HT-29 (cell line): ENCODE measurements at places on chromosomes 7 and 10.
A peak's percentile ranks its signal among the peaks of the same experiment; 100 is the strongest.

DNA sequence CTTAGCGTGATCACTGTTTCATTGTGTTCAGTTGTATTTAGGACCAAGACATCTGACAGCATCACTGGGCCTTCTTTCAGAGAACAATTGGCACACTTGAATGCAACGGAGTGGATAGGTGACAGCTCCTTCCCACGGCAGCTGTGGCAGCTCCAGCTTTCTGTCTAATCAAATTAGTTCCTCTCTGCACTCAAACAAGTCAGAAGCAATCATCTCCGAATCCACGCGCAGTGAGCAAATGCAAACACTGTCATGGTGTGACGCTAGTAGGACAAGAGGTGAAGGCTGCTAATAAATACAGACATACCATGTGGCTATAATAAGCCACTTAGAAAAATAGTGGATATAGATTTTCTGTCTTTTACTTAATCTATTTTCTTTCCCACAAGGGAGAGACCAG is 542.4 kb downstream of the ACTR3B start:
- no peak for DNase-seq

- no peak for DNase-seq
Observed at GRCh38 chr10:6738112-6738768, 158.2 kb upstream of the PRKCQ start.

DNA sequence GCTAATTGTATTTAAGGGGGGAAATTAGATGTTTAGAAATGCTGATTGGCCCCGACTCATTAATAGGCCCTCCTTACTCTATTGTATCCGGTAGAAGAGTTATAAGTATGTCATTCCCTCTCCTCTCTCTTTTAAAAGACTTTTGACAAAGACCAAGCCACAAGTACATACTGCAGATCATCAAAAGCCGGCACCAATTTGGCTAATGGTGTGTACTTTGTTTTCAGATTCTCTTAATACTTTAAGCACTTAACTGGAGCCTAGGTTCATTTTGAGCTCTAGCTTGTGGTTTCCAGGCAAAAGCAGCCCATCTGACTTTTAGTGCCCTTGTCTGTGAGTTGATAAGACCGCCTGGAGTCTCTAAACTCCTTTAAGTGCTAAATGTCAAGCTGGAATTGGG is 210.0 kb upstream of the LYZL1 start:
- DNase-seq = no peak

DNA sequence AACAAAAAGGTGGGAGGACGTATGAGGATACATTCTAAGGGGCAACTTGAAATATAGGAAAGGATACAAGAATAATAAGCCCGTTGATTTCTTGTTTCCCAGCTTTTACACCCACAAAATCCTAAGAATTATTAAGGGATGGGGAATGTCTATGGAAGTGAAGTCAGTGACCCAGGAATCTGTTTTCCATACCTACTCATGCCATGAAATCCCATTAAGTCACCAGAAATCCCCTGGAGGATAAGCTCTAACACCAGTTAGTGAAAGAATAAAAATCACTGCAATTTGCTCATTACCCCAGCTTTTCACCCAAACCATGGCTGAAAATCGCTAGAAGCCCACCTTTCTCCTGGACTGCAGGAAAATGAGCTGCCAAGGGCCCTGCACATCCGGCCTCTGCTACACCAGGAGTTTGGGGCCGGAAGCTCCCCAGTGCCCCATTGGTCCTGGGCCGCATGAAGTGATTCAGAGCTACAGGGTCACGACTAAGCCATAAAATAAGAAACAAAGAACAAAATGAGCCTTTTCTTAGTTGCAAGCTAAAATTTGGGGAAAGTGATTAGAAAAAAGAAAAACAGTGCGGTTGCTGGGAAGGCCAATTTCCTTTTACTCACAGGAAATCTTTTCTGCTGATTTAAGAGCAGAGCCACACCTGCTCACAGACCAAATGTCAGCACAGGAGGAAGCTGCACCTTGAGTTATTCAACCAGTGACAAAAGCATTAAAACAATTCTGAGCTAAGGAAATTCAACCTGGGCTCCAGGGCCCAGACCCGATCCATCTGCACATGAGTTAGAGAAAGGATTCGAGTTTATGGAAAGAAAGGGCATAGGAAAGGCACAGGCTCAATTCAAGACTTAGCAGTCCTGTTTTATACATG is 40.3 kb downstream of the HIPK2 start:
- no peak for DNase-seq

DNA sequence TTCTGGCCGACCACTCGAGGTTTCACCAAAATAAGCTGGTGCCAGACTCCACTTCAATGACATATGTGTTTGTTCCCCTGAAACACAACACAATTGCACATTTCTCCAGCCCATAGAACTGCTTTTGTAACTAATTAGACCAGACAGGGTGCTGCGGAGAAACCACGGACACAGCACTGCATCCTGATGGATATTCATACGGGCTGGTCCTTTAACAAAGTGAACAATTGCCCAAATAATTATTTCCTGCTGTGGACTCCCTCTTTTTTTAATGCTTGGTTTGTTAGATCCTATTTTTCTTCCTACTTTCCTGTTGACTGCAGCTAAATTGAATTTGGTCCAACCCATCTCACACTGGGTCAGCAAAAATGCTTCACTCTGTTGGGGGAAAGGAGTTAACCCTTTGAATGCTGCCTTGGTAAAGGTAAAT is 198.6 kb upstream of the BMPER start:
- DNase-seq = no peak

GRCh38 chr7:127979113-127979727 is 52.0 kb downstream of the LRRC4 start:
- DNase-seq = no peak

DNA sequence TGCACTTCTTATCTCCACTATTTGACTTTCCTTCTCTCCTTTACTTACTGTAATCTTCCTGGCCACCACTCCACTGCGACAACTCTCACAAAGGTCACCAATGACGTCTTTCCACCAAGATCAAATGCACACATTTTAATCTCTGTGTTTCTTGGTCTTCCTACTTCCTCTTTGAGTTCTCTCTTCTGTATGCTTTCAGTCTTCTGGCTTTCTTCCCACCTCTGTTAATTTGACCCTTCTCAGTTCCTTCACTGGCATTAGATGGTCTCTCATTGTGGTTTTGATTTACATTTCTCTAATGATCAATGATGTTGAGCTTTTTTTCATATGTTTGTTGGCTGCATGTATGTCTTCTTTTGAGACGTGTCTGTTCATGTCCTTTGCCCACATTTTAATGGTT is 31.9 kb downstream of the FAM107B start:
- peak; percentile 2 for DNase-seq

DNA sequence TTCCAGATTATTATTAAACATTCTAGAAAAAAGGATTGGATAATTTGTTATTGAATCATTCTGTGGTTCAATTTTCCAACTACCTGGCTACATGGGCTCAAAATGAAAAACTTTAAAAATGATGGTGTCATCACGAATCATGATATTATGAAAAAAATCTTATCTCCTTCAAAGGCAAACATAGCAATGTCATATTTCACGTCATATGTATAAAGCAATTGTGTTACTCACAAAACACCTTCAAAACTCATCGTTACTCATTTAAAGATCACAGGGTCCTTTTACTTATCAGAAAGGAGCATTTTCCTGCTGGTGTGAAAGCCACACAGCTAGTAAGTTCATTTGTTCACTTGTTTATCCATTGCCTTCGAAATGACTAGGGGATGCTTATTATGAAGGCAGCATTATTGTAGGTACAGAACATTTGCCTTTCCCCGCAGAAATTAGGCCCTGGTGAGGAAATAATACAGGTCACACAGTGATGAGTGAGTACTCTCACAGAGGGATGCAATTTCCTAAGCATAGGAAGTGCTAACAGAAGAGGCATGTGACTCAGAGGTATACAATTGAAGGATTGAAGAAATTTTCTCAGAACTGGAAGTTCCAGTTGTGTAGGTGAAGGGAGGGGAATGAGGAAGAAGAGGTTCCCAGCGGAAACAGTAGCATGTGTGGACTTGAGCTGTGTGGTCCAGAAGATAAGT is 478.7 kb downstream of the INHBA start:
- peak; percentile 94 for DNase-seq

DNA sequence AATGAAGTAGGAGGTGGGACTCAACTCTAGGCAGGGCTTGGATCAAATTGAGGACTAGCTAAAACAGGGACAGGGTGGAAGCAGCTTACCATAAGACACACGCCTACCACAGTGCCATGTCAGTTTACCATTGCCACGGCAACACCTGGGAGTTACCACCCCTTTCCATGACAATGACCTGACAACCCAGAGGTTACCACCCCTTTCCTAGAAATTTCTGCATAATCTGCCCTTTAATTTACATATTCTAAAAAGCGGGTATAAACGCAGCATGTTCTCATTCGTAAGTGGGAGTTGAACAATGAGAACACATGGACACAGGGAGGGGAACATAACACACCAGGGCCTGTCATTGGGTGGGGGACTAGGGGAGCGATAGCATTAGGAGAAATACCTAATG is 72.7 kb downstream of the GCC1 start:
- DNase-seq = no peak

- no peak for DNase-seq
Observed at GRCh38 chr7:95303013-95303905, 21.1 kb downstream of the PON1 start.

DNA sequence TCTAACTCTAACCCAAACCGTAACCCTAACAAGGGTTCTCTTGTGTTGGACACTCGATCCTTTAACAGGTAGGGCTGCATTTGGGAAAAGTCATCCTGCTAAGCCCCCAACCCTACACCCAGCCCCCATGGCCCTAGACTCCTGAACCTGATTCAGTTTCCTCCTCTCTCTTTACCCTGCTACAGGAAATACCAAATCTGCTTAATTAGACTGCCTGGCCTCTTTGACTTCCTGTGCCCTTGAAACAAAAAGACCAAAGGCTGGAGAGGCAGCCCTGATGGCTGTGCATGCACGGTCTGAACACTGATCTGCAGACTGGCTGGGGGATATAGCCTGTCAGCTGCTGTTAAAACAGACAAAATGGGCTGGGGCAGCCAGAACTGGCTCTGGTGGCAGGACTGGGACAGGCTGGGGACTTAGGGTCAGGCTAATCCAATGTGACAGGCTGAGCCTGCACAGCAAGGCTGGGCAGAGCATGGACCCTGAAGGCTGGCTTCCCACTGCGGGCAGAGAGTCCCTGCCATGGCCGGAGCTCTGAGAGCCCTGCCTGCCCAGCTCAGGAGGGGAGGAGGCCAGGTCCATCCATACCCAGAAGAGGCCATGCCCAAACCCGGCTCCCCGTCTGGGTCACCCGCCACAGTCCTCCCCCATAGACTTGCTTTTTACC is 51.0 kb upstream of the MSMB start:
- DNase-seq = no peak

- peak; percentile 90 for DNase-seq
Observed at GRCh38 chr10:102835007-102835482, 2.2 kb downstream of the CYP17A1 start.

DNA sequence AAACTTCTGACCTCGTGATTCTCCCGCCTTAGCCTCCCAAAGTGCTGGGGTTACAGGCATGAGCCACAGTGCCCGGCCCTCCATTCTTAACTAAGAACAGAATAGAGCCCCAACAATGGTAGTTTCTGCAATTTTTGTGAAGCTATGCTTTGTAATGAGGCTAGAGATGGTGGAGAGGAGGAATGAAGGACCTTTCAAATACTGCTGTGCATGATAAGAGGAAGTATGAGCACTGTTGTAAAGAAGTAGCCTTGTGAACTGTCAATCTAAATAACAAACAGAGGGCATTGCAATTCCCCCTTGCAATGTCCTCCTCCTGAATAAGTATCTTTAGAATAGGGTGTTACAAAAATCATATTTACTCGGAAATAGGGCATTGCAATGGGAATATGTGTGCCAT is 70.2 kb downstream of the EVX1 start:
- DNase-seq = no peak

GRCh38 chr7:118642396-118642795 is 417.9 kb downstream of the ANKRD7 start:
- DNase-seq = no peak

- DNase-seq = peak; percentile 77
Observed at GRCh38 chr10:31083765-31084184, 52.1 kb upstream of the ZNF438 start.

- no peak for DNase-seq
Observed at GRCh38 chr10:3363311-3364045, 190.9 kb upstream of the PITRM1 start.

DNA sequence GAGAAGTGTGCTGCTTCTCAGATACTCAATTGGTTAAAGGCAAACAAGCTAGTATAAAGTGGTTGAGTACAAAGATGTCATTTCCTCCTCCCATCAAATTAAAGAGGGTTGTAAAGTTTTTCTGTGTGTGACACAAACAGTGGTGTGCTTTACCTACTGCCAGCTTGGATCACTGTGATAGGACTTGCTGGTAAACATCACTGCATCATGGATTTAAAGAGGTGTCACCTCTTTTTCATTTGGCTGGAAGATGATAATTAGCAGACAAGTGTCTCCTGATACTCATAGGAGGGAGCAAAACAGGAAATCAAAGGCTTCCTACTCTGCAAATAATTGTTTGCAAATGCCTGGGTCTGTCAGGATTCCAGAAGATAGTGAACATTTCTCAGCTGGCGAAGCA is 200.5 kb downstream of the MDFIC start:
- DNase-seq = no peak

DNA sequence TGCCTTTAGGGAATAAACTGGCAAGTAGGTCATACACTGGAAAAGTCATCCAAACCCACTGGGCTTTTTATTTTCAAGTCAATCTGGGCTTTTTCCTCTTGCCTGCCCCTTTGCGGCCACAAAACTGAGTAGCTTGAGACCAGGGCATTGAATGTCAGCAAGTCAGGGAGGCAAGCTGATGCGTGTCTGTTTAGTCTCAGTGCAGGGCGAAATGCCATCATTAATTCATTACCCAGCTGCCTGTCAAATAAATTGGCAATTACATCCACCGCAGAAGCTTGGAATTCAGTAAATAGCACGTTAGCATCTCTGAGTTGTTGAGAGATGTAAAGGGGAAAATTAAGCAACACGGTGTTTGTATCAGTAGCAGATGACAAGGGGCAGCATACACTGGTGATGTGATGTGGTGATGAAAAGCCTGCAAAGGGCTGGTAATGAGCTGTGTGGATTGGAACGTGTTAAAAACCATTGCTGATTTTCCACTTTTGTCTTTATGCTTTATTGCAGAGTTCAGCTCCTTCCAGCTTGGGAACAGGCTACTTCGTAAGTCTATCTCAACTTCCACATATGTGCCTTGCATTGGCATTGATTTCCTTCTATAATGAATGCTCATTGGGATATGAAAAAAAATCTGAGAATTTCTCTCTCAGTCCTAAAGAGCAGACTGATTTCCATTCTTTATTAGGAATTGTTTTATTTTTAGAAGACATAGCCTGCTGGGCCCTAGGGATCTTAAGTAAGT is 535.9 kb downstream of the AUTS2 start:
- DNase-seq = no peak
